ENCODE measurements at places on chromosomes 7 and 10.

DNA sequence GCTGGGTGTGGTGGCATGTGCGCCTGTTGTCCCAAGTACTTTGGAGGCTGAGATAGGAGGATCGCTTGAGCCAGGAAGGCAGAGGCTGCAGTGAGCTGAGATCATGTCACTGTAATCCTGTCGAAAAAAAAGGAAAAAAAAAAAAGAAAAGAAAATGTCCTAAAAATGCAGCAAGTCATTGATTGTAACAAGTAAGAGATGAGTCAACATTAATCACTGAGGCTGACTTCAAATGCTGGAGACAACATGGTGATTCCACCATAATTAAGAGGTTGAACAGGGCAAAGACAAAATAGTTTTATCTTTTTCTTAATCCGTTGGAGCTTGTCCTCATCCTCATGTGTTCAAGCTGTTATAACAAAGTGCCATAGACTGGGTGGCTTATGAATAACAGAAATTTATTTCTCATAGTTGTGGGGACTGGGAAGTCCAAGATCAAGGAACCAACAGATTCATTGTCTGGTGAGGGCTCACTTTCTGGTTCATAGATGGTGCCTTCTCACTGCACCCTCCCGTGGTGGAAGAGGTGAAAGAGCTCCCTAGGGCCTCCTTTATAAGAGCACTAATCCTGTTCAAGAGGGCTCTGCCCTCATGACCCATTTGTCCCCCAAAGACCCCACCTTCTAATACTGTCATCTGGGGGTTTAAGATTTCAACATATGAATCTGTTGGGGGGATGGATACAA, 60.3 kb downstream of the TBXAS1 start:
- DNase-seq: no peak

DNA sequence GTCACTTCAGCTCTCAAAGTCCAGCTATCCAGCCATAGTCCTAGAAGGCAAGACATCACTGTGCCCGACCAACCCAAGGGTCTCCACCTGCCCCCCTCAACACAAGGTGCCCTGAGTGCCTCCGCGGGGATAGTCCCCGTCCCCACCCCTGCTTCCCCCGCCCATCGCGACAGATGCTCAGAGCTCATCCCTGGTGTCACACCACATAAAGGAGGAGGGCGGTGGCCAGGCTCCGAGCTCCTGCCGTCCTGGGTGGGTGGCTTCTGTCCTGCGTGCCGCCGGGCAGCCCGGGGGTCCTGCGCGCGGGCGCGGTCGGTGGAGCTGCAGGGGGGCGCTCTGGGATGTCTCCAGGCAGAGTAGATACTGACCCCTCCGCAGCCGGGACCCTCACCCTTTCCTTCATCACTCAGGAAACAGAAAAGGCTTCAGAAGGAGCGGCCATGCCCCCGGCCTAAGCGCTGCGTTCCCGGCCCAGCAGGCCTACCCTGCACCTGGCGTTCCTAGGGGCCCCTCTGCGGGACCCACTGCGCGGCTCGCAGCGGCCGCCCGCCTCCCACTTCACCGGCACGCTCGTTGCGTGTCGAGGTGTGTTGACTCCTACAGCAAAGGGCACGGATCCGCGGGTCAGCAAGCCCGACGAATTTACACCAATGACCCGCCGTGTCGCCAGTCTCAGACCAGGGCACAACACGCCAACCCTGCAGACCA, 53.4 kb downstream of the ALOX5 start:
- DNase-seq: peak; percentile 54

DNA sequence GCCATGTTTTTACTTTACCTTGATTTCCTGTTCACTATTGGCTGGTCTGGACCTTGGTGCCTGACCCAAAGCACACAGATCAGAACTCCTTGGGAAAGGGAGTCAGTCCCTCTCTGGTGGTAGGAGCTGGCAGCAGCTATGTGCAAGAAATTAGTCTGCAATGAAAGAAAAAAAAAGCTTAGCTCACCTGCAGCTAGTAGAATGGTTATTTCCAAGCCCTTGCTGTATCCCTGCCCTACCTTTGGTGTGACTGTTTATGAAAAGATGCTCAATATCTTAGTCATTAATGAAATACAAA, 68.1 kb upstream of the PAPSS2 start:
- DNase-seq: no peak

DNA sequence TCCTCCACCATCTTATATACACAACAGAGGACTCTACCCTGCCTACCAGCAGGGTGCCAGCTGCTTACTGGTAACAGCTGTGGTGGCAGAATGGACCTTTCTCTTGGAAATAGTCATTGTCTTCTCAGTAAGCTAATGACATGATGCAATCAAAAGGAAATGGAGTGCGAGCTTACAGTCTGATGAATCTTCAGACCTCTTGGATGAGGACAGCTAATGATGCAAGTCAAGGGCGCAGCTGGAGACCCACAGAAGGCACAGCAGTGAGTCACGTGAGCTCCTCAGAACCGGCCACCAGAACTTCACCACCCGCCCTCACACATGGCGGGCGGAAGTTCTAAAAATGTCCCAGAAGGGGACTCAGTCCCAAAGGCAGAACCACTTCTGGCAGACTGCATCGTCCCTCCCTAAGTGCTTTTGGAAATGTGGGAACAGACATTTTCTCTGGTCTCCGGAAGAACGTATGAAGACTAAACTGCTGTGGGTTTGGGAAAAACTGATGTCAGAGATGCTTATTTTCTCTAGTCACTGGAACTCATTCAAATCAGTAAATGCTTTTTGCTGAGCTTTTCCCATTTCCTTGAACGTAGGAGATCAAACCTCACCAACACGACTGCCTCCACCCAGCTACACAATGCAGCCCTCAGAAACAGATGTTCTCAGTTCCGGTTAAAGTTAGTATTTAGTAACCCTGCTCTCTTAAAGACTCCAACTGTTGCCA, 96.4 kb downstream of the FAS start:
- DNase-seq: peak; percentile 6

DNA sequence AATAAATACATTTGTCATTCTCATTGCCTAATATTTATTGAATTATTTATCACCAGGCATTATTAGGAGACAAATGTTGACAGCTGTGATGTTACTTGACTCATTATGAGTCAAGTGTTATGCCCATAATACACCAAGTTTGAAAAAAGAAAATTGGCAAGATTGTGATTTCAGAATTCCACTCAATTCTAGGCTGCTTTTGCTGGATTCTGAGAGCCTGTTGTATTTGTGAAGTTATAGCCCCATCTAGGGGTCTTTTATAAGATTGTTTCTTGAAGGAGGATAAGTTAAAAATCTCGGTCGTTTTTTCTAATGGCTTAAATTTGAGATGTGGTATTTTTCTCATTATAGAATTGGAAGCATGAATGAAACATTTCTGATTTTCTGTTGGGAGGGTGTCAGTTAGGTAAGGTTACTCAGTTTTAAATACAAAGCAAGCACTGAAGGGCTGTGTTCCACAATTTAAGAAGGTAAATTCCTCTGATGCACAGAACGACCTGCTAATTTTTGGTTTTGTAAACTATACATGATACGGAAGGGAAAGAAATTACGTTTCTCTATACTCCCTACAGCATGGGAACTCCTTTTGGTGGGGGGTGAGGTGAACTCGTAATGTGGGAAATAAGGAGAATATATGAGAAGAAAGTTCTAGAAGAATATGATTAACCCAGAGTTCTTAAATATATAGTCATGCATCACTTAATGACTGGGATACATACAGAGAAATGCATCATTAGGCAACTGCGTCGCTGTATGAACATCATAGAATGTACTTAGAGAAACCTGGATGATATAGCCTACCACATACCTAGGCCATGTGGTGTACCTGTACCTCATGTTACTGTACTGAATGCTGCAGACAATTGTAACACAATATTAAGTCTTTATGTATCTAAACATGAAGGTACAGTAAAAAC, 2.6 kb downstream of the STK31 start:
- peak; percentile 60 for DNase-seq

DNA sequence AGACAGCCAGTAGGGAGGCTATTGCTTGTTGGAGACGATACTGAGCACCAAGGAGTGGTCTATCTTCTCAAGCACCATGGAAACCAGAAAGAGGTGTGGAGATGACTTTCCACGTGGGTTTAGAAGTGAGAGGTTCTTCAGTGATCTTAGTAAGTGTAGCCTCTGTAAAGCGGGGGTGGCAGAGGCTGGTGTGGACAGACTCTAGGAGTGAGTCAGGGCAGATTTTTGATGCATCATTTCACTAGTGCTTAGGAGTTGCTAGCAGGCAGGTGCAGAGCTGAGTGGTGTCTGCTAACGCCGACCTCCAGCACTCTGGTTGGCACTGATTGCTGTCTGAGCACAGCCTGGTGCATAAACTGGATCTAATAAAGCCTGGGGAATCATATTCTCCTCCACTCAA, 78.4 kb upstream of the ADO start:
- no peak for DNase-seq

GRCh38 chr7:30805931-30806330, 34.7 kb downstream of the MINDY4 start:
- no peak for DNase-seq

- DNase-seq: no peak
Observed at GRCh38 chr10:27908231-27908630, 90.6 kb downstream of the ODAD2 start.

Data from H7 (cell line).